ENCODE measurements at places on chromosomes 6 and 20. TPM values are rescaled to one million over a fixed set of nuclear protein-coding genes. Genes with fewer than 3 reads are reported as not detected.

DNA sequence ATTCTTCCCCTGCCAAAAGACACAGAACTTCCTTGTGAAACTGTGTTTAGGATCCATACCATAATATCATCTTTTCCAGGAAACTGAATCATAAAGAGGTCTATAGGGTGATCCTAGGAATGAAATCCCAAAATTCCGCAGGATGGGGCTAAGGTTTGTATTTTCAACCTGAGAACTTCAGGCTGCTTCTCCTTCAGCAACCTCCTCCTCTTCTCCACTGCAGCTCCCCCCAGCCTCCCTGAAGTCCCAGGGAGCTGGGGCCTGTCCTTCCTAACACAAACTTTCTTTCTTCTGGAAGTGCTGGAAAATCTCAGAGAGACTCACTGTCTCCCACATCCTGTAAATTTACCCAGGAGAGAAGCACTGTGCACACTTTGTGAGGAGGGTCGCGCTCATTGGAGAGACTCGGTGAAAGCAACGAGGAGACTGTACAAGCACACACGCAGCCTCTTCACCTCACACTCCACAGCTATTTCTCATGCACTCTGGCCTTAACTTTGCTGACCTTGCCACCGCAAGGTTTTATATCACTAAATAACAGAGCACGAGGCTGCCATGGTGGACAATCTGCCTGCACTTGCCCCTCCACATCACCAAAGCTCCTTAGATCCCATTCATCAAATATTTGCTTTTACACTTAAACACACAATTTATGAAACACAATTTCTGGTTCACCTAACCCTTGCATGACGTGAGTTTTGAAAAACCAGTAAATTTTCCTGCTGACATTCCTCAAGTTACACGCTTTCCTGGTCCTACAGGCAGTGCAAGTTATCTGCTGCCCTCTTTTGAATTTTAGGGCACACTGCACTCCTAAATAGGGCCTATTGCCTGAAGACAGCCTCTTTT is 14.3 kb downstream of the ID4 start:
- DNase-seq, result no peak

GRCh38 chr6:35027807-35028206 is 113.3 kb downstream of the TCP11 start:
- no peak for DNase-seq

GRCh38 chr6:7769702-7770101 is 43.8 kb downstream of the BMP6 start:
- DNase-seq, result no peak

GRCh38 chr6:118826096-118826495 is 67.9 kb upstream of the ASF1A start:
- no peak for DNase-seq

- DNase-seq, result no peak
Measured at GRCh38 chr6:44132476-44132875, 5.1 kb downstream of the TMEM63B start.

The CLPSL1 gene
- total RNA-seq, result not detected

The HLA-DQB2 gene
- 0.28 TPM for total RNA-seq

The ITPR3 gene
- 1.3 TPM for total RNA-seq

Data from left lobe of liver (tissue), 2 donors.